Lung (tissue), 17 donors: ENCODE measurements at places on chromosomes 2 and 18. TPM values are rescaled to one million over a fixed set of nuclear protein-coding genes. Genes with fewer than 3 reads are reported as not detected.
A peak's percentile ranks its signal among the peaks of the same experiment; 100 is the strongest.

The FNDC4 gene
- total RNA-seq: 6.9 TPM

The GCG gene
- not detected for total RNA-seq

The OTX1 gene
- total RNA-seq: 1.0 TPM

The B3GNT7 gene
- total RNA-seq: 32.9 TPM

The SNORC gene
- 0.97 TPM for total RNA-seq

The TRIM54 gene
- total RNA-seq: 0.09 TPM

The GPR45 gene
- not detected for total RNA-seq

The SKA1 gene
- 0.49 TPM for total RNA-seq

The TUBA3D gene
- not detected for total RNA-seq

GRCh38 chr2:131005216-131005935 is 87.9 kb downstream of the FAM168B start:
- DNase-seq: no peak
- H3K27me3 ChIP-seq: no peaks in the 10 kb centered on the region
- H3K4me3 ChIP-seq: no peak overlapping the region
- H3K4me1 ChIP-seq: no peaks in the 10 kb centered on the region
- H3K27ac ChIP-seq: no peak overlapping the region

DNA sequence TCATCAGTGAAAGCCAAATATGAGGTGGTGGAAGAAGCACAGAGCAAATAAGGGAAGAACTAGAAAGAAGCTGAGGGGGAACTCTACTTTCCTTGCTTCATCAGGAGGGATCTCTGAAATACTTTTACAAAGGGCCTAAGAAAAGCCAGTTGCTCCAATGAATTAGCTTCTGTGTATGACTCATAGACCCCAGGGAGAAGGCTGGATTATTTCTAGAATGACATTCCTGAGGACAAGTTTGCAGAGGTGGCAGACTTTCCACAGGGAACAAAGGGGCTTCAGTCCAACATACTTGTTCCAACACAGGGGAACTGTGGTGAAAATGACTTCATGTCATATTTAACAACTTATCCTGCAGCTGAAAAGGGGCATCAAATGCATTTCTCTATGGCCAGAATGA is 29.0 kb downstream of the DOK1 start:
- H3K27me3 ChIP-seq: no peaks in the 10 kb centered on the region
- DNase-seq: no peak
- H3K27ac ChIP-seq: no peak overlapping the region

- no peaks in the 10 kb centered on the region for H3K36me3 ChIP-seq
- no peak overlapping the region for H3K27ac ChIP-seq
- H3K4me1 ChIP-seq: no peaks in the 10 kb centered on the region
These were observed 1365.5 kb upstream of the CHAC2 start for GRCh38 chr2:52402128-52402527.

- no peak for DNase-seq
- no peaks in the 10 kb centered on the region for H3K36me3 ChIP-seq
- H3K27me3 ChIP-seq: no peaks in the 10 kb centered on the region
- H3K27ac ChIP-seq: no peak overlapping the region
- H3K4me3 ChIP-seq: no peak overlapping the region
- no peaks in the 10 kb centered on the region for H3K4me1 ChIP-seq
These were observed 313.6 kb downstream of the SLC8A1 start for GRCh38 chr2:40138314-40138713.

GRCh38 chr2:19474128-19474527 is 115.7 kb upstream of the OSR1 start:
- H3K27me3 ChIP-seq: no peaks in the 10 kb centered on the region
- no peaks in the 10 kb centered on the region for H3K4me1 ChIP-seq
- DNase-seq: no peak
- H3K4me3 ChIP-seq: no peak overlapping the region
- H3K36me3 ChIP-seq: no peaks in the 10 kb centered on the region
- H3K27ac ChIP-seq: no peak overlapping the region

- no peaks in the 10 kb centered on the region for H3K36me3 ChIP-seq
- H3K4me1 ChIP-seq: peaks cover 7% of the 10 kb centered on the region
- no peaks in the 10 kb centered on the region for H3K27me3 ChIP-seq
- no peak for DNase-seq
These were observed 221.1 kb downstream of the ANAPC1 start for GRCh38 chr2:111662771-111663470.

DNA sequence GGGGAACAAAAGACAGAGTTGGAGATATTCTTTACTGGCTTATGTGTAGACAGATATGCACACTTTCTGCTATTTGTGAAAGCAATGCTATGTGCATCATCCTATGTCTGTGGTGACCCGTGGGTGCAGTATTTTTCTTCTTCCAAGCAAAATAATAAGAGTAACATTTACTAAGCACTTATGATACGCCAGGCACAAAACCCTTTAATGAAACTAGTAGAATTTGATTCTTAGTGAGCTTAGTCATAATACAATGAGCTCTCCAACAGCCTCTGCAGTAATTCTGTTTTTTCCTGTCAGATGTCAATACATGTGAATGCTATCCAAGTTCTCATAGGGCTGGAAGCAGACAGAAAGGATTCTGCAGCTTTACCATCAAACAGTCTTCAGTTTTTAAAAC is 130.6 kb downstream of the RAD51AP2 start:
- no peak overlapping the region for H3K27ac ChIP-seq
- H3K36me3 ChIP-seq: no peaks in the 10 kb centered on the region
- no peaks in the 10 kb centered on the region for H3K27me3 ChIP-seq
- H3K4me1 ChIP-seq: no peaks in the 10 kb centered on the region
- no peak for DNase-seq

GRCh38 chr2:239724194-239724849 is 300.8 kb downstream of the NDUFA10 start:
- no peaks in the 10 kb centered on the region for H3K4me1 ChIP-seq
- H3K27me3 ChIP-seq: no peaks in the 10 kb centered on the region
- peaks cover 2% of the 10 kb centered on the region for H3K36me3 ChIP-seq
- no peak overlapping the region for H3K4me3 ChIP-seq
- H3K27ac ChIP-seq: no peak overlapping the region
- peak; percentile 22 for DNase-seq

DNA sequence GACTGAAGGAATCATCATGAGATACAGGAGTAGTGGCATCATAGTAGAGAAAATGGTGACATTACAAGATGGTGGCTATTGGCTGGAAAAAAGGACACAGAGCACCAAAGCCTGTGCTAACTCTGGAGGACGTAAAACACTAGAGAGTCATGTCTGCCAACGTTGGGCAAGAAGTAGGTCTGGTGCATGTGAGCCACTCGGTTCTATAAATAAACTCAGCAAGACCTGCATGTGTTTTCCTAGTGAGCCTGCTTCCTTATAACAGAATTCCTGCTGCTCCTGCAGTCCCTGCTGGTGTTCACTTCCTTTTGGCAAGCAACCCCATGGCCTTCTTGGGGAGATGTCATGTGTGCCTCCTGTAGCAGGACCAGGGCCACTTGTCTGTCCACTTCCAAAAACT is 325.2 kb downstream of the OSR1 start:
- no peaks in the 10 kb centered on the region for H3K27me3 ChIP-seq
- no peaks in the 10 kb centered on the region for H3K36me3 ChIP-seq
- H3K27ac ChIP-seq: no peak overlapping the region
- H3K4me3 ChIP-seq: no peak overlapping the region
- DNase-seq: no peak

DNA sequence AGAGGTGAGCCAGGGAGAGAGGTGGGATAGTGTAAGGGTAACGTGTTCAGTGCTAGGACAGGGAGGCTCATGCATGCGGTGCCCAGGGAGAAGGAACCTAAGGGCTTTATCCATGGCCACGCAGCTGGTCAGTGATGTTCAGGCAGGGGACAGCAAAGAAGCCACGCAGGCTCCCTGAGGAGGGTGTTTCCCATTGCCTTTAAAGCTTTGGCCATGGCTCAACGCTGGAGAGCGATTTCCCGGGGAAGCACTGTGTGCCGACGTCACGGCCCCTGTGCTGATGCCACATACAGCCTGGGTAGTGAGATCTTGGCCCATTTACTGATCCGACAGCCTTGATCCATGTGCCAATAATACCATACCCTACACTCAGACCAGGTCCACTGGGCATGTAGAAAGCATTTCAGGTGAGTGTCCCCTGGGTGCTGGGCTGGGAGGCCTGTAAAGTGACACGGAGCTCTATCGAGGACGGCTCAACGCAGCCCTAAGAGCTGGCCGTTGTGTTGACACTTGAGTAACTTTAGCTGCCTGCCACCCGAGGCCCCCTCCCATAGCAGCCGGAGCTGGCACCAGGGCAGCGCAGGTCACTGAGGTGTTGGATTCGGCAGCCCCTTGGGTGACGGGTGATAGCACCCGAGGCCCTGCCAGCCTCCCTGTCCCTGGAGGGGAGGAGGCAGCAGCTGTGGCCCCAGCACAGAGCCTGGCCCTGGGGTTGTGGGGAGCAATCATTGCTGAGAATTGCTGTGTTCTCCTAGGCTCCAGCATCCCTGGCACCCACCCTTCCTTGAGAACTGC is 41.4 kb downstream of the PDIA6 start:
- peaks cover 10% of the 10 kb centered on the region for H3K4me1 ChIP-seq
- no peak for DNase-seq
- H3K4me3 ChIP-seq: no peak overlapping the region
- no peaks in the 10 kb centered on the region for H3K36me3 ChIP-seq
- no peaks in the 10 kb centered on the region for H3K27me3 ChIP-seq
- H3K27ac ChIP-seq: no peak overlapping the region
